Inflammatory macrophage treated with lipopolysaccharide for 1 hour (primary cell): ENCODE measurements at places on chromosomes 16 and 17.
A peak's percentile ranks its signal among the peaks of the same experiment; 100 is the strongest.

DNA sequence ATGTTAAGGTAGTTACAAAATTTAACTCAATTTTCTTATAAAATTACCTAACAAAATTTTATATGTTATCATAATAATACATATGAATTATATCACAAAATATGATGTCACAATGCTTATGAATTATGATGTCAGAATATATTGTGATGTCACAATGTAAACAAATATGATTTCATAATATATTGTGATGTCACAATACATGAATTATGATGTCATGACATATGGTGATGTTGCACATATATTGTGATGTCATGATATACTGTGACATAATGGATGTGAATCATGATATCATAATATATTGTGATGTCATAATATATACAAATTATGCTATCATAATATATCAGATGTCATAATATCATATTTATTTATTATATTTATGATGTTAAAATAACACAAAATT is 1879.9 kb downstream of the TP53TG3F start:
- DNase-seq, result no peak

DNA sequence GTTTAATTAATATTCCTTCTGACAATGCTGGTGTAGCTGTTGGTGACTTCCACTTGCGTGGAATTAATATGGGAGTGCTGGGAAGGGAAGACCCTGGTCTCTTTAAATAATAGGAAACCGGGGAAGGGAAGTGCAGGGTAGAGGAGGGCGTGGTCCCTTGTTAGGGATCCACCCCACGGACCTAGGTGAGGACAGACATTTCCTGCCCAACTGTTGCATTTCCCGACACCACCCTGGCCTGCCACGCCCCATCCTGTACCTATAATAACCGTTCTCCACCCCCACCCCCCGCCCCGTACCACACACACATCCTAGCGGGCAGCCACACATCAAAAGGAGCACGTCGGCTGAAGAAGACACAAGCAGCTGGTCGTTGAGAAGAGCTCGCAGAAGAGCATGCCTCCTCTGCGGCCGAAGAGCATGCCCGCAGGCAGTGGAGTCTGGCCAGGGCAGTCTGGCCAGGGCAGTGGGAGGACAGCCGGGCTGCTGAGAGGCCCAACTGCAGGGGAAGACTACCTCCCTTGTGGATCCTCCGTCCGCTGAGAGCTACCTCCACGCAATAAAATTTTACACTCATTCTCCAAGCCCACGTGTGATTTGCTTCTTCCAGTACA is 36.8 kb upstream of the MMD start:
- DNase-seq, result no peak

GRCh38 chr16:86977076-86977676 is 340.0 kb downstream of the C16orf95 start:
- no peak for DNase-seq

GRCh38 chr17:42485680-42486079 is 27.0 kb downstream of the ATP6V0A1 start:
- DNase-seq, result no peak

DNA sequence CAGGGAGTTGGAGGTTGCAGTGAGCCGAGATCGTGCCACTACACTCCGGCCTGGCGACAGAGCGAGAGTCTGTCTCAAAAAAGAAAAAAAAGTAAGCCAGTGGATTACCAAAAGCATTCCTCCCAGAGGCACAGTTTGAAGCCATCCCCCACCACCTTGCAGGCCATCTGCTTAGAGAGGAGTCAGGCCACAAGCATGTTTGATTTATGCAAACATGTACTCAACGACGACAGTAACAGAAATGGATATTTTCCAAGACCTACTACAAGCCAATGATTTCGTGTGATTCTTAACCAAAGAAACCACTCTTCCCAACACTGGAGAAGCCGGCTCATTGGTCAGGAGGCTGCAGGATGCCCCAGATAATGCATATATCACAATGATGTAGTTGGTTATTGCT is 34.8 kb downstream of the MYH13 start:
- no peak for DNase-seq

GRCh38 chr17:39484178-39484577 is 22.9 kb downstream of the CDK12 start:
- DNase-seq, result no peak

DNA sequence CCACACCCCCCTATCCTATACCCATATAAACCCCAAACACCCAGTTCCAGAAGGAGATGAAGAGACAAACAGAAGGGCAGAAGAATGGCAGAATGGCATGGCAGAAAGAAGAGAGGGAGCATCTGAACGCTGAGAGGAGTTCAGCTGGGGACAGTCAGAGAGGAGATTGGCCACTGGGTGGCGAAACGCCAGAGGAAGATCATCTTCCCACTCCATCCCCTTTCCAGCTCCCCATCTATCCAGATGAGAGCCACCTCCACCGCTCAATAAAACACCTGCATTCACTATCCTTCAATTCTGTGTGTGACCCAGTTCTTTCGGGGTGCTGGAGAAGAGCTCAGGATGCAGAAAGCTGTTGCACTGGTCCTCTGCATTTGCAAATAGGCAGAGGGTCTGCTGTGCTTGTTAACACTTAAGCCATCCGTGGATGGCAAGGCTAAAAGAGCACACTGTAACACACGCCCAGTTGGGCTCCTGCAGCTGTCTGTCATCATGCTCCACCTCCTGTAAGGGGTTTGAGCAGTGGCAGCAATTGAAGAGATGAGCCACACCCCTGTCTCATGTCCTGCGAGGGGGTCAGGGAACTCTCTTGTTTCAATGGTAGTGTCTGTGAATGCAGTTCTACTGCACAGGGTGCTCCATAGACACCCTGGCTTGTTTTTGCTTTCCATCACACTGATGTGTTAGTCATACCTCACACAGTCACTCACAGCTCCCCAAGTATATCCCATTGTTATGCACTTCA is 1034.8 kb upstream of the RBFOX1 start:
- no peak for DNase-seq

DNA sequence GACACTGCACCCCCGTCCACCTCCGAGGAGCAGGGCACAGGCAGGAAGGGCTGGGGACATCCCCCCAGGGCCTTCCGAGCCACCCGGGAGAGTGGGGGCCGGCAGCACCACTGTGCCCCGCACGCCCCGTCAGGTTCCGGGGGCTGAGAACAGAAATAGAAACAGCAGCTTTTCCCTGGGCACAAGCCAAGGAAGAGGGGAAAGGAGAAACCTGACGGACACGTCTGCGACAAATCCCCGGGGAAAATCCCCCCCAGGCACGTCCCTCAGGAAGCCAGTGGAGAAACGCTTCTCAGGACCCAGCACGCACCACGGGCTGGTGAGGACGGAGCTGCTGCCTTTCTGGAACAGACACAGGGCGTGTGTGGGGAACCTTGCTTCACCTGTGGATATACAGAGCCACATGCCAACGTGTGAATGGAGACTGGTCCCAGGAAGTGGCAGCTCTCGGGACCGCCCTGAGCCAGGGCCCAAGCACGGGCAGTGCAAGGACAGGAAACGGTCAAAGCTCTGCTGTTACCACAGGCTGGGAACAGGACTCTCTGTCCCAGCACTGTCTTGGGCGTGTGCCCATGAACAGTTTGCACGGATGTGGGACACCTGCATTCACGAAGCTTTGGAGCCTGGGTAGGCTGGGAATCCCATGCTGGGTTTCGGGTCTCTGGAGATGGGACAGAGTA is 1.2 kb upstream of the TMEM204 start:
- no peak for DNase-seq

DNA sequence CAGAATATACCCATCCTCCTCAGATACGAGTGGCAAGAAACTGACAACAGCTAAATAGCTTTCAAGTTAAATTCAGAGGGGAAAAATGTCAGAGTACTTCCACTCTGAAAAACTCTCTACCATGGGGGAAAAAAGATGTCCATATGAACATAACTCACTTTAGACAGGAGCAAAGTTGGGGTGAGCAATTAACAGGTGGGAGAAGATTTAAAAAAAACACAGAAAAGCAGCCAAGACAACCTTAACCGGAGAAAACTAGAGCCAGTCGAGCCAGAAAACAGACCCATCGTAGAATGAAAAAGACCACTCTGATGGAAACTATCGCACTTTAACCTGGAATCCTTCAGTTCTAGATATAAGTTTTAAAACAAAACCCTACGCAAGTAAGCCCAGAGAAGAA is 833 bp downstream of the TERF2 start:
- no peak for DNase-seq

- DNase-seq, result peak; percentile 78
These were observed 2.9 kb downstream of the RNASEK start for GRCh38 chr17:7014995-7015958.

- no peak for DNase-seq
These were observed 8.3 kb downstream of the SRP68 start for GRCh38 chr17:76063875-76064546.
